Stimulated activated CD4-positive, alpha-beta T cell treated with anti-CD3 and anti-CD28 coated beads, Interleukin-4, amount 100 ng/mL, for 48 hours (primary cell): ENCODE measurements at places on chromosomes 16 and 17.

DNA sequence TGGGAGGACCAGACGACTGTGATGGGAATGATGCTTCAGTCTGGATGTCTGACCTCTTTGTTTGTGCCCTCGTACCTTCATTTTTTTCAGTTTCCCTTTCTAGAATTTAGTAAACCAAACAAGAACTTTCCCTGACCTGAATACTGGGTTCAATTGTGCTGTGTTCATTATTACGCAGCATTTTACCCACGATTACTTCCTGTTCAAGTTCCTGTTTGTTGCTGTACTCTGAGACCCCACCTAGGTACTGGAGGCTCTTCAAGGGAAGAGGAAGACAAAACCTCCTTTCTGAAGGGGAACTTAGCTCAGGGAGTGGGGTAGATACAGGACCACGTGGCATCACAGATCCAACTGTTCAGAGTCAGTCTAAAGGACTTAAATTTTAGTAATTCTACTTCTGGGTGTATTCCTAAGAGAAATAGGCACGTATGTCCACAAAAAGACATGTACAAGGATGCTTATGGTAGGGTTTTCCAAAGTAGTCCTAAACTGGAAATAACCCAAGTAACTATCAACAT, 9.2 kb upstream of the PRKCB start:
- no peak for DNase-seq

GRCh38 chr17:82324566-82325285, 7.3 kb upstream of the CD7 start:
- no peak for DNase-seq

- DNase-seq = no peak
These were observed 10.5 kb upstream of the QRICH2 start for GRCh38 chr17:76318586-76318985.

DNA sequence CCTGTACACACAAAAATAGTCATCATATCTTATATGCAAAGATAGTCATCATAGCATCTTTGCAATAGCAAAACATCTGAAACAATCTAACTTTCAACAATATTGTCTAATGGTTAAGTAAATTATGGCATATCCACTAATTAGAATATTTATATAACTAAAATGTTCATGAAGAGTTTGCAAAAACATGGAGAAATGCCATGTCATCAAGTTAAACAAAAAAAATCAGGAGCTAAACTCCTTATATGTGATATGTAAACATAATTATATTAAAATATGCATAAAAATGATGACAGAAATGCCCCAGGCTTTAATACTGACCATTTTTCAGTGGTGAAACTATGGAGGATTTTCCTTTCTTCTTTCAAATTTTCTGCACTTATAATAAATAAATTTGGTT, 22.3 kb upstream of the XYLT1 start:
- no peak for DNase-seq

- DNase-seq = no peak
These were observed 44.7 kb downstream of the CPNE2 start for GRCh38 chr16:57137043-57137442.

GRCh38 chr16:4505356-4506147, 29.4 kb downstream of the HMOX2 start:
- DNase-seq = peak; percentile 38

DNA sequence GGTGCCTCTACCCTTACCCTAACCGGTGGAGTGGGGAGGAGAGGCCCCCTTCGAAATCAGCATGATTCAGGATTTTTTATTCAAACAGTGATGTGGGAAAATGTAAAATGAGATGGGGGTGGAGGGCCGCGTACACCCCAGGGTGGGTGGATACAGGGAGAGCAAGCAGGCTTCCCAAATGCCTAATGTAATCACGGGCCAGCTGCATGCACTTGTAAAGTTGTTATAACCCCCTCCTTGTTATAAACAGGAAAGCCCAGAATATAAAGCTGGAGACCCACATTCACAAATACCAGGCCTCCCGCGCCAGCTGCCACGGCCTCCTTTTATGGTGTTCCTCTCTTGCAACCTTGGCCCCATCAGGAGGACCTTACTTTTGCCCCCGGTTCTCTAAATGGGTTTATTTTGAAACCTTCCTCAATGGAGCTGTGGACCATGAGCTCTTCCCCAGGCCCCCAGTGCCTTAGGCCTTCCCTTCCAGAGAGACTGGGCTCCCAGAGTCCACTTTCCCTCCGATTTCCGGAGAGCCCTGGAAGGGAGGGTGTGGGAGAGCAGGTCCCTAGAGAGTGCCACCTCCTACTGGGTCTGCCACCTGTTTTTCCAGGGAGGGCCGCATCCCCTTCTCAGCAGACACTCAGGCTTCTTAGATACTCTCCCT, 906 bp upstream of the FOXL1 start:
- no peak for DNase-seq

GRCh38 chr16:79328402-79329165, 272.0 kb downstream of the MAF start:
- DNase-seq = no peak

- DNase-seq = no peak
These were observed 16.6 kb downstream of the RMI2 start for GRCh38 chr16:11361701-11362451.

DNA sequence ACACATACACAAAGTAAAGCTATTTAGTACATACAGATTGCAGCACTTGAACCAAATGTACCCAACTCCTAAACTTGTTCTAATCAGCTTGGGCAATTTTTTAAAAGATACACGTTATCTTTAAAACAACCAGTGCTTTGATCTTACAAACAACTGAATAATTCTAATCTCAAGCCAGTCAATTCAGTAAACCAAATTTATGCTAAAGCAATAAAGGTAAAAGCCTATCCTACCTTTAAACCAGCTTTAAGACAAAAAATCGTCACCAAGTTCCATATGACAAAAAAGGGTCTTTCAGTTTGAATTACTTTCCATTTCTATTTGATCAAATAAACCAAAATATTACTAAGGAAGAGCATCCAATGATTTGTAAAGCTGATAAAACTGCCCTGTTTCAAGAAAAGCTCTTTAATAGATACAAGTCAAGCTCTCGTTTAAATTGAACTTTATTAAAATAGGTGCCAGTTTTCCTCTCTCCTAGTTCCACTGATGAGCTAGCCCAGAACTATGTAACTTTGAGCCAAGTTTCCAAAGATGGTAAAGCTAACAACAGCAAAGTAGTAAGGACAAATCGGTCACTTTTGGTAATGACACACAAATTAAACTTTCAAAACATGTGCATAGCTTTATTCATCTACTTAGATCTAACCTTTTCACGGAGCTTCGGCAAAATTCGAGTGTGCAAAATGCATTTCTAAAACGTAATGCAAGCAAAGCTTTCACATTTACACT, 10.2 kb downstream of the CRYBA1 start:
- DNase-seq = no peak

DNA sequence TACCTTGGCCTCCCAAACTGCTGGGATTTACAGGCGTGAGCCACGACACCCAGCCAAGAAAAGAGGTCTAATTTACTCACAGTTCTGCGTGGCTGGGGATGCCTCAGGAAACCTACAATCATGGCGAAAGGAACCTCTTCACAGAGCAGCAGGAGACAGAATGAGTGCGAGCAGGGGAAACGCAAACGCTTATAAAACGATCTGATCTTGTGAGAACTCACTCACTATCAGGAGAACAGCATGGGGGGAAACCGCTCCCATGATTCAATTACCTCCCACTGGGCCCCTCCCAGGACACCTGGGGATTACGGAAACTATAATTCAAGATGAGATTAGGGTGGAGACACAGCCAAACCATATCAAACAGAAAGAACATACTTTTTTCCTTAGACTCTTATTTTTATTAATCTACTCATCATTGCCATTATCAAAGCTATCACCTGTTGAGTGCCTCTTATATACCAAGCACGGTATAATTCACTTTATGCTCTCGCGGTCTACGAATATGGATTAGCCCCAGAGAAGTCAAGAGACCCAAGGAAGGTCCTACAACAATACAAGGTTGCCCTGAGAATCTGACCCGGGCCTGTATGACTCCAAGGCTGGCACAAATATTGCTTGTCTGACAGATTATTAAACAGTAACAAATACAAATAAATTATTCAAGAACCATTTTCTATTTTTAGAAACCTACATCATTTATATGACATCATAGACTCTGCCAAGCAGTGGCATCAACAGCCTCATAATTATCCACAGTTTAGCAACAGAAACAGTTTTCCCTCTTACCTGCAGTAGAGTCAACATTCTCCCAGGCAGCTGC, 2.4 kb downstream of the POLR3K start:
- no peak for DNase-seq

DNA sequence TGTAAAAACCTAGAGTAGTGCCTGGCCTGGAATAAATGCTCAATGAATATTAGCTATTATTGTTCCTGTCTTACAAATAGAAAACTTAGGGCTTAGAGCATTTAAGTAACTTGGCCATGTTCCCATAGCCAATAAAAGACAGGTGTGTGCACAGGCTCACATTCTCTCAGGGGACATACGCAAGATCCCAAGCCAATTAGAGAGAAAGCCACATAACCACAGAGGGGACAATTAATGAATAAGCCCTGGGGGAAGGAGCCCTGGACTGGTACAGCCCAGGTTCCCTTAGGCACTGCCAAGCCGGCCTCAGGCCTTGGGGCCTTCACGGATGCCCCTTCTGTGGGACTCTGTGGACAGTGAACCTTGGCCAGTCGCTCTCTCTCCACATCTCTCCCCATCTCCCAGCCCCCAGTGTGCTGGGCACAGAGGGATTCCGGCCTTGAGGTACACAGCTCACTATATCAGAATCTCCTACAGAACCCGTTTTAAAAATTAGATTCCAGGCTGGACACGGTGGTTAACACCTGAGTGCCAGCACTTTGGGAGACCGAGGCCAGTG, 27.3 kb upstream of the ABCC12 start:
- DNase-seq = no peak

DNA sequence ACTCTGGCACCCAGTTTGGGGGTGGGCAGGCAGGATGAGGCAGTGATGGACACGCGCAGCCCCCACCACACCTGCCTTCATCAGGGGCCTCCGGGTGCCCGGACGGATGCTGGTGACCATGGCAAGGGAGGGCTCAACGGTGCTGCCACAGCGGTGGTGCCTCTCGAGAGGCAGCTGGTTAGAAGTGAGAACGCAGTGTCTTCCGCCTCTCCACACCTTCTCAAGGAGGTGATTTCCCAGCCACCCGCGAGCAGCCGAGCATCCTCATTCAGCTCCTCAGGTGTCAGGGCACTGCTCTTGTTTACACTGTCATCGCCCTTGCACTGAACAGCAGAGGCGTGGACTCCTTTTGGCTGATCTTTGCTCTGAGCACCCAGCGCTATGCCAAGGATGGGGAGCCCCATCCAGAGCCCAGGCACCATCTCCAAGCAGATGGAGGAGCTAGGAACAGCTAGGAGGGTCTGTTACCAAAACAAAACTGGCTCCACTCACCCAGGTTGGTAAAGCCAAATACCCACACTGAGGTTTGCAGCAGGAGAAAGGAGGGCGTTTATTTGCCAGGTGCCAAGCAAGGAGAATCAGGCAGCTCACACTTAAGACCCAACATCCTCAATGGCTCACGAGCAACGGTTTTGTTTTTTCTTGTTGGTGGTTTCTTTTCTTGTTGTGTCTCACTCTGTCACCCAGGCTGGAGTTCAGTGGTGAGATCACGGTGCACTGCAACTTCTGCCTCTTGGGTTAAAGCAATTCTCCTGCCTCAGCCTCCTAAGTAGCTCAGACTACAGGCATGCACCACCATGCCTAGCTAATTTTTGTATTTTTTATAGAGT, 174.3 kb upstream of the TNRC6C start:
- DNase-seq = peak; percentile 35

DNA sequence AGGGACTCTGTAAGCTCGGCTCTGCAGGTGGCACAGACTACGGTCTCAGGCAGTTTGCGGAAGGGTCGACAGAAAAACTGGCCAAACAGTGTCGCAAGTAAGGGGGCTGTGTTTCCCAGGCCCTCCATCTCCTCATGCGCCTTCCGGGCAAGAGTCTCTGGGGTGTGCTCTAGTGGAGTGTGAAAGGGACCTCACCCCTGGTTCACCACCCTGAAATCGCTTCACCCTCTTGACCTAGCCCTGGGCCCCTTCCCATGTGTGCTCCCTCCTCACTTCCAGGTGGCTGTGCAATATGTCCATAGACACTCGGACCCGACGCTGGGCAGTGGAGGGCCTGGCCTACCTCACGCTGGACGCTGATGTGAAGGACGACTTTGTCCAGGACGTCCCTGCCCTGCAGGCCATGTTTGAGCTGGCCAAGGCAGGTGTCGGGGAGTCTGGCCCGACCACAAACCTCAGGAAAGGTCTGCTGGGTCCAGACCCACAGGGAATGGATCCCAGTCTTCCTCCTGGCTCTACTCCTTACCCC, 22.3 kb downstream of the UNC45B start:
- no peak for DNase-seq

GRCh38 chr17:82014432-82014831, 8.2 kb downstream of the CENPX start:
- DNase-seq = no peak

GRCh38 chr17:73600103-73600871, 44.0 kb downstream of the SDK2 start:
- DNase-seq = no peak

DNA sequence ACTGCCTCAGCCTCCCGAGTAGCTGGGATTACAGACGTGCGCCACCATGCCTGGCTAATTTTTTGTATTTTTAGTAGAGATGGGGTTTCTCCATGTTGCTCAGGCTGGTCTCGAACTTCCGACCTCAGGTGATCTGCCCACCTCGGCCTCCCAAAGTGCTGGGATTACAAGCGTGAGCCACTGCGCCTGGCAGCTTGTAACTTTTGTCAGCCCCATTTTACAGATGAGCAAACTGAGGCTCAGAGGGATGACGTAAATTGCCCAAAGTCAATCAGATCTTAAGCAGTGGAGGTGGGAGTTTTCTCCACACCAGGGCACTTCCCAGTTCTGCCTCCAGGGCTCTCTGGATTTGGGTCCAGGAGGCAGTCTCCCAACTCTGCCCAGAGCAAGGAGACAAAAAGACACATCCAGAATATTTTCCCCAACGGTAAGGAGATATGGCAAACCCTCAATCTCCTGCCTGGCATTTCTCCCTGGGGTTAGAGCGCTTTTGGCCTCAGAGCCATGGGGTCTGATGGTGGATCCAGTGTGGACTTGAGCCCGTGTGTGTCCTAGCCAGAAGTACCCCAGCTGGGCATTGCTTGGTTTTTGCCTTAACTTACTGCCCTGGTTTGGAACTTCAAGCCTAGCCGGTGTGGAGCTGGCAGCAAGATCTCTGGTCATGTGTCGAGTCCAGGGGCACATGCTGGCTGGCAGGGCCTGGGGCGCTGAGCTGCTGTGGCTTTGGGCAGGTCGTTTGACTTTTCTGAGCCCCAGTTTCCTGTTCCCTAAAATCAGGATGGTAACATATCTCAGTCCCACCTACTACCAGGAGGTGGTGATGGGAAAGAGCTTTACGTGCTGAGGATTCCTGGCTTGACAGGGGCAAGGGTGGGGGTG, 3.4 kb downstream of the ADAM11 start:
- DNase-seq = no peak

GRCh38 chr17:70523426-70523825, 354.1 kb downstream of the KCNJ2 start:
- DNase-seq = no peak

GRCh38 chr17:28675490-28675889, 13.5 kb downstream of the SUPT6H start:
- DNase-seq = no peak

GRCh38 chr16:54171626-54172537, 114.7 kb downstream of the IRX3 start:
- no peak for DNase-seq
